ENCODE measurements at places on chromosomes 2 and 18.
A peak's percentile ranks its signal among the peaks of the same experiment; 100 is the strongest.

DNA sequence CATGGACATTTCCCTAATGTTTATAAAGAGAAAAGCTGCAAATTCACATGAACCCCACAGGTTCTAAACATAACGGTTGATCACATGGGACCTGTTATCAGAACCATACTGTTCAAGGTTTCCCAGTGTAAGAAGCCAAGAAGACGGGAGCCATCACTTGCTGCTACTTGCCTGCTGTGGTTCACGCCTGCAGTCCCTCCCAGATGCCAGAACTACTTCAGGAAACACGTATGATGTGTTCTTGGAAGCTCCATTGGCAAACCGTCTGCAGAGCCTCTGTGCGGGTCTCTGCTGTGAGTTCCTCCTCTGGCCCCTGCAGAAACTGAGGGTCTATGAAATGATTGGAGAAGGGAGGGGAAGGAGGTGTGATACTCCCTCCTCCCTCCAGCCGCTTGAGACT lies 75.2 kb downstream of the CABLES1 start:
- no peak for DNase-seq

DNA sequence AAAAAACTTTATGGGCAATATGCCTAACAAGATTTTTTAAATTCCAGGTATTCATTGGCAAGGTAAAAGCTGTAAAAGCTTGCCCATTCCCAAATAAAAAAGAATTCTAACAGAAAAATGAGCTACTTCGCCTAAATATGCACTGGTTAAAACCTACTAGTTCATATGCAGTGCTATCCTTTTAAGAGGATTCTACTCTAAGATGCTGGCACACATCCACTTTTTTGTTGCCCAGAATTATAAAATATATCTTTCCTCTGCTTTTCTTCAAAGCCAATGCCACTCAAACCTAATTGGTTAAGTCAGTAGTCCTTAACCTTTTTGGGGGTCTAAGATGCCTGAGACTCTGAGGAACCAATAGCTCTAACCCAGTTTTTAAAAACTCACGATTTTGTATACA lies 3.2 kb downstream of the XPO1 start:
- no peak for DNase-seq

DNA sequence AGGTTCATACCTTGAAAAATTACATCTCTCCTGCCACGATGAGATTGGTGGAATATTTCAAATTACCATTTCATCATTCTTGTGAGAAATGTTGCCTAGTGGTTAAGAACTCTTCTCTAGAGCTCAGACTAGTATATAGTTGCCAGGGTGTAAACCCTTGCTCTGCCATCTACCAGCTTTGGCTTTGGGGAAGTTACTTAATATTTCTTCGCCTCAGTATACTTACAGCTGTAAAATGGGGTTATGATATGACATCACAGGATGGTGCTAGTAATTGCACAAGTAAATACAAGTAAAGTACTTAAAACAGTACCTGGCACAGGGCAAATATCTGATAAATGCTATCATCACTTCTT lies 1.5 kb downstream of the SPOPL start:
- no peak for DNase-seq

DNA sequence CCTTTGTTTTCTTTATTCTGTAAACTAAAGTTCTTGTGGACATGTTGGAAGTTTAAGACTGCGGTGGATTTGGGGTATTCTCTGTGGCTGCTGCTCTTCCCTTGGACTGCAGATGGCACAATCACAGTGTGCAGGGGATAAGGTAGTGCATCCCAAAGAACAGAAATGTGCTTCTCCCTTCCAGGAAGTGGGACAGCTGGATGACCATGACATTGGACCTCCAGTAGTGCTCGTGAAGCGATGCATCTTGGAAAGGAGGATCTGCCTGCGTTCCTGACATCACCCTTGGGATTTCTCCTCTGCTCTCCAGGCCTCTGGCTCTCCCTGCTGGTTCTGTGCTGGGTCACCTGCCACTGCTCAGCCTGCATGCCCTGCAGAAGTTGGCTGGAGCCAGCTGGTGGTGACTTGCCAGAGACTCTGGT lies 109.9 kb downstream of the SLC4A3 start:
- peak; percentile 5 for DNase-seq

GRCh38 chr2:217199255-217199630 lies 339.4 kb upstream of the TNP1 start:
- no peak for DNase-seq

DNA sequence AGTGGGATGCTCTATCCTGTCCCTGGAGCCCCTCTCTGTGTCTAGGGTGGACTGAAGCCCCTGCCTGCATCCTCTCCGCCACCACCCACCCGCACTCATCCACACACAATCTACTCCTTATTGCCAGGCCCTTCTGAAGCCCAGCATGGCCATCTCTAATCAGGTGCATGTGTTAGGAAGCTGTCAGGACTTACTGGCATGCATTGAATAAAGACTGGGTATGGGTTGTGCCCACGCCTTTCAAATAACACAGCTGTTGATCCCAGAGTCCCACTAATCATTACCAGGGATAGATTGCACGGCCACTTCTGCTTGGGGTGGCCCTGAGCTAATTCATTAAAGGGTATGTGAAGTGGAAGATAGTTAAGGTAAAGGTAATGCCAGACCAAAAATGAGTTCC lies 88.4 kb downstream of the CABLES1 start:
- DNase-seq, result no peak
